ENCODE measurements at places on chromosomes 6 and 20. TPM values are rescaled to one million over a fixed set of nuclear protein-coding genes. Genes with fewer than 3 reads are reported as not detected.

DNA sequence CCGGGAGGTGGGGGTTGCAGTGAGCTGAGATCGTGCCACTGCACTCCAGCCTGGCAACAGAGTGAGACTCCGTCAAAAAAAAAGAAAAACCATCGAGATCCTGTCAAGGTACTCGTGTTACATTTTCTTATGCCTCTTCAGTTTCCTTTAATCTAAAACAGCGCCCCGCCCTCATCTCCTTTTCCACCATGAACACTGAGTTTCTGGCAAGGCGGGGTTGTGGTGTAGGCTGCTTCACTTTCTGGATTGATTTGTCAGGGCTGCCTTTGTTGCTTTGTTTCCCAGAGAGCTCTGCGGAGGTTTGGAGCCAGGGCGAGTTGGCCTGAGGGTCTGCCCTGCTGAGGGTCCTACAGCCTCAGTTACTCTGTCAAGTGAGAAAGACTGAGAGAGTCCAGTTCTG, 8.9 kb downstream of the ITPR3 start:
- DNase-seq, result no peak

DNA sequence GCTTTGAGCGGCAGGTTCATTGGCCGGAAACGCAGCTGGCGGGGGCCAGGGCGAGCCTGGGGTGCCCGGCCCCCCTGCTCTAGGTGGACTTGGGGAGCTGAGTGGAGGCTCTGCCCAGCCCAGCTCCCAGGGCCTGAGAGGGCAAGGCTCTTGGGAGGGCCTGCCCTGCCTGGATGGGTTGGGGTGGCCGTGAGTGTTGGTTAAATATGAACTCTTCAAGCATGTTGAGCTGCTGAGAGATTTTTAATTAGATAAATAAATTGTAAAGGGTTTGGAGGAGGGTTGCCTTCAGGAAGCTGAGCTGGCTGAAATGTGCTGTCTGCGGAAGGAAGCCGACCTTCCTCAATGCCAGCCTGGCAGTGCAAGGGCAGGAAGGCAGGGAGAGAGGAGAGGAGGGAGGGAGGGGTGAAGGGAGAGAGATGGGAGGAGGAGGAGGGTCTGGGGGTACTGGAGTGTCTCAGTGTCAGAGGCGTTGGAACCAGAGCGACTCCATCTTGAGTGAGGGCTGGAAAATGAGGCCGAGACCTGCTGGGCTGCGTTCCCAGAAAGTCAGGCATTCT, 39.4 kb upstream of the PMEPA1 start:
- peak; percentile 16 for DNase-seq

Gene EFCAB8
- total RNA-seq, result 0.20 TPM

Gene MUCL3
- 93.5 TPM for total RNA-seq

GRCh38 chr20:31842471-31843157, 2.8 kb downstream of the FOXS1 start:
- DNase-seq, result peak; percentile 38

Gene BIRC7
- 0.14 TPM for total RNA-seq

DNA sequence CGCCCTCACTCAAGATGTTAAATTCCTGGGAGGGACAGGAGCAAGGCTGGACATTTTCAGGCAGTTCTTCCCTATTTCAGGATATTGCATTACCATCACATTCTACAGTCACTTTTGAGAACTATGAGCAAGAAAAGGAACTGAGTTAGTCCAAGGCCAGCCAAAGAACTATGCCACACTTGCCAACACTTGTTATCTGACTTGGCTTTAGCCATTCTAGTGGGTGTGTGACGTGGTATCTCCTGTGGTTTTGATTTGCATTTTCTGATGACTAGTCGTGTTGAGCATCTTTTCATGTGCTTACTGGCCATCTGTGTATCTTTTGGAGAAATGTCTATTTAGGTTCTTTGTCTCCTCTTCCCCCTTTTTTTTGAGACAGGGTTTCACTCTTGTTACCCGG, 12.0 kb downstream of the XRN2 start:
- no peak for DNase-seq

Gene C6orf118
- not detected for total RNA-seq

GRCh38 chr20:48769069-48769983, 58.5 kb downstream of the PREX1 start:
- no peak for DNase-seq

- no peak for DNase-seq
Measured at GRCh38 chr20:2760952-2761305, 39.5 kb downstream of the CPXM1 start.

DNA sequence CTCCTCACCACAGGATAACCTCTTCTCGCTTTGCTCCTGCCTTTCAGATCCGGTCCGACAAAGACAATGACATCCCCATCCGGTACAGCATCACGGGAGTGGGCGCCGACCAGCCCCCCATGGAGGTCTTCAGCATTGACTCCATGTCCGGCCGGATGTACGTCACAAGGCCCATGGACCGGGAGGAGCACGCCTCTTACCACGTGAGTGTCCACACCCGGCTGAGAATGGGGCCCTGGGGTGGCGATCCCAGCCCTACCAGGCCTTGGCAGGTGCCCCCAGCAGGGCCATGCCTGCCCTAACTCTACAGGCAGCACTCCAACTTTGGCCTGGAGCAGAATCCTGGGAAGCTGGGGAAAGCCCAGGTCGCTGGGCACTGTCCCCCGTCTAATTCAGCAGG, 221.1 kb downstream of the TAF4 start:
- no peak for DNase-seq

GRCh38 chr6:72619883-72620696, 1.8 kb upstream of the KCNQ5 start:
- DNase-seq, result peak; percentile 15

Gene IFT52
- 23.5 TPM for total RNA-seq

Gene CASS4
- total RNA-seq, result 2.0 TPM

- DNase-seq, result no peak
Measured at GRCh38 chr6:30810813-30811339, 66.5 kb upstream of the IER3 start.

Gene DEFB114
- not detected for total RNA-seq

DNA sequence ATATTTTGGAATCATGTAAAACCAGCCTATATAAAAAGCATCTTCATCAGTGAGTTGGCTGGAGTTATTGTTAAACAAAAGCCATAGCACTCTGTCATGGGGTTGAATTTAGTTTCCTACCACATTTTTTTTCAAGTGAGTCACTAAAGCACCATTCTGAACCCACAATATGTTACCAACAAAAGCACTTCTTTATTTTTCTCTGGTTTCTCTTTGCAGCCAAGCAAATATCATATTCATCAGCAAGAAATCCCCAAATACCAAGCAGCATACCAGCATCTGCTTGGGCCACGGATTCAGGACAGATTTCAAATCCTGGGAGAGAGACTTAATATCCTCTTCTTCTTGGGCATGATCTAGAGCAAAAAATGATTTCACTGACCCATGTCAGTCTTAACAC, 441.4 kb downstream of the BCKDHB start:
- DNase-seq, result no peak

GRCh38 chr6:128925765-128926164, 42.8 kb downstream of the LAMA2 start:
- no peak for DNase-seq

Gene MYLK4
- 0.63 TPM for total RNA-seq

DNA sequence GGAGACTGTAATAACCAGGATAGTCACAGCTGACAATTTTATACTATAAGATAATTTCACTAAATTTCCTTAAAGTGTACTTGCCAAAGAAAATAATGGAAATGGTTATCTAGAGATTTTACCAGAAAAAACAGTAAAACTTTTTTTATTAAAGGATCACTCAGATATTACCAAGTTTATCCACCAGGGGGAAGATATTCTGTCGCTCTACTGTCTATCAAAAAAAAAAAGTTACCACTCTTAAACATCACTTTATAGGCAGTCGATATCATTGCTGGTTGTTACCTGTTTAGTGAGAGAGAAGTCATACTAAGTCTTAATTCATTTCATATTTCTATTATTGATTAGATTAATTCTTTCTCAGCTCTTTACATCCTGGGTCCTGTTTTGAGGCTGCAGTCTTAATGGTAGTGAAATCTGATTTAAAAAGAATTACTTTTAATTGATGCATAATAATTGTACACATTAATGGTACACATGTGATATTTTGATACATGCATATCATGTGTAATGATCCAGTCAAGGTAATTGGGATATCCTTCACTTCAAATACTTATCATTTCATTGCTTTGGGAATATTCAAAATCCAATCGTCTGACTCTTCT, 18.9 kb downstream of the L3MBTL3 start:
- DNase-seq, result no peak

Gene C6orf132
- total RNA-seq, result 41.2 TPM

GRCh38 chr20:8545212-8545611, 413.1 kb downstream of the PLCB1 start:
- no peak for DNase-seq

DNA sequence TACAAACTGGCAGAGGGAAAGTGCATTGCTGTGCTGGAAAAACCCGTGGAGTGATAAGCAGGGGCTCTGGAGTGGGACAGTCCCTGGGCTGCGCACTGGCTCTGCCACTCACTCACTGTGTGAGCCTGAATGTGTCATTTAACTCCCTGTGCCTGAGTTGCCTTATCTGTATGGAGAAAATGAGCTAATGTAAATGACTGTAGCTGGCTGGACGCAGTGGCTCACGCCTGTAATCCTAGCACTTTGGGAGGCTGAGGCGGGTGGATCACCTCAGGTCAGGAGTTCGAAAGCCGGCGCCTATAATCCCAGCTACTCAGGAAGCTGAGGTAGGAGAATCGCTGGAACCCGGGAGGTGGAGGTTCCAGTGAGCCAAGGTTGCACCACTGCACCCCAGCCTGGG, 18.4 kb upstream of the RPN2 start:
- no peak for DNase-seq

Gene TGM2
- total RNA-seq, result 389 TPM

DNA sequence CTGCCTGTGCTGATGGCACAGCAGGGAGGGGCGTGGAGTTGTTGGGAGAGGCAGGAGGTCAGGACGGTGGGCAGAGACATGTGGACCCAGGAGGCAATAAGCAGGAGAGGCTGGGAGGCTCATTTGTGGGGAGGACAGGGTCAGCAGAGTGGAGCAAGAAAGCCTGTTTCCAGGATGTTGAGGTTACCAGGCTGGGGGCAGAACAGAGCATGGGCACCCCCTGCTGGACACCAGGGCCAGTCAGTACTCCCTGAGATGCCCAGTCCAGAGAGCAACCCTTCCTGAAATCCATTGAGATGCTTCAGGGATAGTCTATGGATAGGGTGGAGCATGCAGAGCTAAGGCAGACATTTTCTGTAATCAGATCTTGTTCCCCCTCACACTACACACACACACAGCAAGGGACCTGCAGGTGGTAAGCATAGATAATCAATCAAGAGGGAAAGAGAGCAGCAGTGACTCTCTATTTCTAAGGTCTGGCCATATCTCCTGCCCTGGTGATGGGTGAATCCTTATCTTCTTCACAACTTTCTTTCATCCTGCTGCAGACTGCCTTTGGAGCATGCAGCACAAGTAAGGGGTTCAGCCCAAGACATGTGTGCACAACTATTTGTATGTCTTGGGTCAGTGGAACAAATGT, 41.7 kb downstream of the MOCS1 start:
- DNase-seq, result peak; percentile 74

Gene SGK1
- total RNA-seq, result 220 TPM

Gene DEFB132
- not detected for total RNA-seq

Measured in mucosa of gallbladder (tissue), 1 donor.